ENCODE measurements at places on chromosomes 6 and 20.

DNA sequence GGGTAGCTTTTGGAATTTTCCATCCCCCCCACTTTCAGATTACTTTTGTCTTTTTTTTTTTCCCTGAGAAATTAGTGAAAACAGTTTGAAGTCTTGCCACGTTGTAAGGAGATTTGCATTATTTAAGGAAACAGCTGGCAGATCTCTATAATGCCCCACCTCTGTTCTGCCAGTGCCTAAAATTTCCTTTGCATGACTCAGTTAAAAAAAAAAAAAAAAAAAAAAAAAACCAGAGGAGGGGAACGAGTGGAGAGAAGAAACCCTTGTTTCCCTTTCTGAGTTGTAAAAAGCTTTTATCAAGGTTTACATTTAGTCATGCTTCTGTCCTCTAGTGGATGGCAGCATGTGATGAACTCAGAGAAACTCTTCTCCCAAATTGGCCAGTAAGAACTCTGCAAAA lies 33.5 kb downstream of the CARMIL1 start:
- DNase-seq, result no peak

GRCh38 chr6:5089481-5090438 lies 4.6 kb downstream of the PPP1R3G start:
- no peak for DNase-seq

DNA sequence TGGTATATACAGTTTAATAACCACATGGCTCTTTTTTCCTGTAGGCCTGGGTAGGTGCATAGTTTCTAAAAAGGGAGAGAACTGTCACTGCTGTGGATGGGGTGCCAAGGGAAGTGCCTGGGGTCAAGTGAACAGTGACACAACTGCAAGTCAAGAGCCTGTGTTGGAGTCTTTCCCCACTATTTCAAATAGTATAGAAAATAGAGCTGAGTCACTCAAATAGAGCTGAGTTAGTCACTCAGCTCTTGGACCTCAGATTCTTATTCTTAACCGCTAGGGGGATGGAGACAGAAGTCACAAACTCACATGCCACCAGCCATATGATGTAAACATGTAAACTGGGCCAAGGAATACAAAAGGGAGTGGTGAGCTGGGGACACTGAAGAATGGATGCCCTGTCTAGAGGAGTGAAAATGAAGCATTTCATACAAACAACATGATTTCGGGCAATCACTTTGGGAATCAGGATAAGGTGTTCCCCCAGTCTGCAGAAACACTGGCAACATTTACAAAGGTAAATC lies 2.1 kb downstream of the NQO2 start:
- DNase-seq, result no peak

- no peak for DNase-seq
Measured at GRCh38 chr6:24908650-24909035, 27.1 kb downstream of the RIPOR2 start.

DNA sequence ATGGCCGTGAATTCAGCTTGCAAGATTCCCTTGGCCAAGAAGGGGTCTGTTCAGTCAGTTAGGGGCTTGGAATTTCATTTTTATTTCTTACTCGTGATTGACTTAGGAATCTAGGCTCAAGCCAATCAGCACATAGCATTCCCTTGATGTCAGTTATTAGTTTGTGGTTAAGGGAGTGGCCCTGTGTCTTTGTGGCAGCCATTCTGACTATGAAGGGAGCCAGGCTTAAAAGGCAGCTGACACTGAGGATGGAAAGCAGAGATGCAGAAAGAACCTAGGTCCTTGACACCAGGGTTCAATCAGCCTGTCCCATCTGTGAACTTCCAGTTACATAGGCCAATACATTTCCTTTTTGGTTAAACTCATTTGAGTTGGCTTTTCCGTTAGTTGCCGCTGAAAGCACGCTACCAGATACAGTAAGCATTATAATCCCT lies 48.1 kb downstream of the MCUR1 start:
- DNase-seq, result no peak

- no peak for DNase-seq
Measured at GRCh38 chr20:36234771-36235320, 1.4 kb upstream of the AAR2 start.

DNA sequence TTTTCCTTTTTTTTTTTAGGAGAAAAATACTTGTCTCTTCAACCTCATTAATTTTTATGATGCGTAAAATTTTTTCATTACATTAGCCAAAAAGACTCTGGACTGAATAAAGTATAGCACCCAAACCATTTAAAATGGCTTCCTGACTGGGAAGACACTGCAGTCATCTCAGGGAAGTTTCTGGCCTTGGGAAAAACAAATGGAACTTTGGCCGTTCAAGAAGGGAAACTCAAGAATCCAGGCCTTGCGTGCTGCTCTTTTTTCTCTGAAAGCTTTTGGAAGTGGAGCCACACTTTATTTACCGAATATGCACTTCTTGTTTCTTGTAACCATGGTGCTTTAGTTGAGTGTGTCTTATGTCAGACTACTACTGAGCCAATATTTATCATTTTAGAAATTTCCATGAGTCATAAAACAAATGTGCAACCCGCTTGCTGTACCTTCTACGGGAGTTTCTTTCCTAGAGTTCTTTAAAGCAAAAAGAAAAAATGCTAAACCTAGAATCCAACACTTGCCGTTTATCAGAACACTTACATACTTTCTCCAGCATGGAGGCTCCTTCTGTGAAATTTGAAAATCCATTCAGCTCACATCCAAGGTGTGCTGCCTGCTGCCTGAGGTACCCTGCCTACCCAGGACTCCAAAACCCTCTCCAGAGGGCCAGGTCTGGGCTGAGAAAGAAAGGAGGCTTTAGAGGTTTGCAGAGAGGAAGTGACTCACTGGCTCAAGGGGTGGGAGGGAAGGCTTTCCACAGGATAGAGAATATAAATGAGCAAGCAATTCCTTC lies 11.5 kb upstream of the DSTN start:
- no peak for DNase-seq

Measured in NCI-H1436 (cell line).